Uterine smooth muscle cell (primary cell): ENCODE measurements at places on chromosomes 7 and 10. TPM values are rescaled to one million over a fixed set of nuclear protein-coding genes. Genes with fewer than 3 reads are reported as not detected.

The LRRTM3 gene
- total RNA-seq, result under 0.01 TPM in 2 replicates

The PRKG1 gene
- total RNA-seq, result 26.3 and 38.7 TPM in 2 replicates

The AFAP1L2 gene
- total RNA-seq, result 0.22 and 1.4 TPM in 2 replicates

The NUTM2A gene
- 0.62 TPM in 1 of 2 replicates, not detected in the other for total RNA-seq

The TEX47 gene
- total RNA-seq, result not detected in 2 replicates

The RAB11FIP2 gene
- total RNA-seq, result 23.5 and 24.9 TPM in 2 replicates

The SLC26A3 gene
- not detected in 2 replicates for total RNA-seq

The HOXA13 gene
- 14.9 and 17.6 TPM in 2 replicates for total RNA-seq

The SPDYE8 gene
- not detected in 2 replicates for total RNA-seq

The LRIT1 gene
- not detected in 2 replicates for total RNA-seq

The IDI2 gene
- not detected in 2 replicates for total RNA-seq

The TMEM273 gene
- total RNA-seq, result not detected in 2 replicates

The NACAD gene
- total RNA-seq, result 1.9 and 2.4 TPM in 2 replicates

The PCLO gene
- total RNA-seq, result 4.4 and 4.9 TPM in 2 replicates

The LRRC18 gene
- not detected in 2 replicates for total RNA-seq

The DPYSL4 gene
- total RNA-seq, result 2.1 and 2.3 TPM in 2 replicates

The CFAP46 gene
- 0.87 and 1.1 TPM in 2 replicates for total RNA-seq

The RNF148 gene
- total RNA-seq, result 0.66 and 1.1 TPM in 2 replicates

The EVX1 gene
- under 0.01 TPM in 1 of 2 replicates, not detected in the other for total RNA-seq

The TBC1D12 gene
- 13.6 and 16.7 TPM in 2 replicates for total RNA-seq

The EN2 gene
- not detected in 2 replicates for total RNA-seq

The LBX1 gene
- not detected in 2 replicates for total RNA-seq
